ENCODE measurements at places on chromosomes 6 and 20.
A peak's percentile ranks its signal among the peaks of the same experiment; 100 is the strongest.

DNA sequence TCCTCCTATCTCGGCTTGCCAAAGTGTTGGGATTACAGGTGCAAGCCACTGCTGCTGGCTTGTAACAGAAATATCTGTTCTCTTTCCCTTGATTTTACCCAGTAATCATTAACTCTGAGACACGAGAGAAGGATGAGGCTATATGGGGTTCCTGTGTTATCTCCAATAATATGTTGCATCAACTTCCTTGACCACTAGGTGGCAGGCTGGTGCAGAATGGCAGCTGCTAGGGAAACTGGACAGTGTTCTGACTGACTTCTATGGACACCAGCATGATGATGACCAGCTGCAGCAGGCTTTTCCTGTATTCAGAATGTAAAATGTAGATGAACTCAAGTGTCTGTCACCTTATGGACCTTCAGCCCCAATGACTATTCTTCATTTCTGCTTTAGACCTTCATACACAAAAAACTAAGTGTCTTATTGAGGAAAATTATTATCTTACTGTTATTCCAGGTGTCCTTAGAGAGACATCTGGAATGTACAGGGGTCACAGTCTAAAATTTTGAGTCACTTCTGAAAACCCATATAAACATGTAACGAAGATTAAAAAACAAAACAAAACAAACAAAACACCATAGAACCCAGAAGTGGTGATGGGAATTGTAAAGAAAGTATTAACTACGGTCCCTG is 20.4 kb upstream of the CD109 start:
- peak; percentile 80 for DNase-seq

DNA sequence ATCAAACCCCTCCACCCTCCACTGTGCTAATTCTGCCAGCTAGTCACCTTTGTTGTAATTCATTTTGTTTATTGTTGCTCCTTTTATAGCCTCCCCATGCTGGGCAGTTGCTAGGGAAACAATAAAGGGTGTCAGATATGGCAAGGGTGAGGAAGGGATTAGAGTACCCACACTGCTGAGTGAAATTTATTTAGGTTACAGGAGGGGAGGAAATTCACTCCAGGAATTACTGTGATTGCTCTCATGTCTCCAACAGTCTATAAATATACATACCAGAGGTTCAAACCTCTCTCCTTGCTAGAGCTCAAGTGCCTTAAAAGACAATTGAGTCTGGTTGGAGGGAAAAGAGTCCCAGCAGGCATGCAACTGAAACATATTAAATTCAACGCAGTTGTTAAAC is 90.6 kb upstream of the ADGRF1 start:
- DNase-seq: no peak

- no peak for DNase-seq
These were observed 25.0 kb upstream of the SH3BGRL2 start for GRCh38 chr6:79605968-79606764.

- DNase-seq: no peak
These were observed 7.3 kb upstream of the GPR63 start for GRCh38 chr6:96844530-96844929.

DNA sequence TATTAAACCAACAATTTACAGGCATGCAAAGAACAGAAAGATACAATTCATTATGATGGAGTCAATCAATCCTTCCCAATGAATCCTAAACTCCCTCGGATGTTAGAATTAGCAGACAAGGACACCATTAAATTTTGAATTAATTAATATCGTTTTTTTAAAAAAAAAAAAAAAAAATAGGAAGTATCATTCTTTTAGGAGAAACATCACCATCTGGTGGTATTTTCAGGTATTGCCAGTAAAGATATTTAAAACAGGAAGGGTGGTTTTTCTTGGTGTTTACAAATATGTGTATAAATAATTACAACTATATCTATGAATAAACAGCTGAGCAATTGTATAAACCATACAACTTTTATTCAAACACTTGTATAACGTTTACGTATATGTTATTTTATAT is 564.4 kb downstream of the HAO1 start:
- DNase-seq: peak; percentile 3

DNA sequence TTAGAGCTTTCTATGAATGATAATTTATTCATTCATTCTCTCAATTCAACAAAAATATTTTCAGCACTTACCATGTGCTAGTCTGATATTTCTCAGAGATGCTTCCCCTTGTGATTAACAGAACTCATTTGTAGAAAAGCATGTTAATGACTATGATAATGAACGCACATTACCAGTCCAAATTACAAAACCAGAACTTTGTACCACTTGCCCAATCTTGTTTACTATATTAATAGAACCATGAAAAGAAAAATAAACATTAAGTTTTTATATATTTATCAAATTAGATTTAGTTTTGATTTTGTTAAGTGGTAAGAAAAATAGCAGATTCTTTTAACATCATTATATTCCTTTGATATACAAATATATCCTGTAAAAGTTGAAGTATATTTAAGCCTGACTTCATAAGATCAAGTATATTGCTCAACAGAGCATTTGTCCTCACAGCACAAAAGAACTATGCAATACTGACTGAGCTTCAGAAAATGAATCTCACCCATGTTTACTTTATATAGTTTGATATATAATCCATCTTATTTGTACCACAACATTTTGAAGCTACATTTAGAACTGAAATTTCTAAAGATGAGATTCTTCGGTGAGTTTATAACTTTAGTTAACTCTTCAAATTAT is 48.9 kb downstream of the TMEM244 start:
- DNase-seq: no peak

DNA sequence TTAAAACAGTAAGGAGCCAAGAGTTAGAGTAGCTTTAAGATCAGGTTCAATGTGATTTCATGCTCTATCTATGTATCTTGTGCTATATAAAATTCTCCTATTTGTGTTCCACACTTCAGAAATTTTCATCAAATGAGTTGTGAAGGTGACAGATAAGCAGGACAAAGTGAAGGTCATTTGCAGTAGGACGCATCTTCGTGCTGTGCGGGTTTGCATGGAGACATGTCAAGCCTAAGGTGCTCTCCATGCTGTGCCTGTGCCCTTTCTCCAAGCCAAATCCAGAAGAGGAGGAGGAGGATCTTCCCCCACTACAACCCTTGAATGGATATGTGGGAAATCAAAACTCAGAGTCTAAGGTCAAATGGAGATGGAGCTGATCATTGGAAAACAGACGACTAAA is 147.3 kb upstream of the NEDD9 start:
- DNase-seq: no peak

GRCh38 chr6:74780831-74781230 is 425.0 kb downstream of the COL12A1 start:
- no peak for DNase-seq

GRCh38 chr20:58256842-58257241 is 28.4 kb upstream of the ANKRD60 start:
- no peak for DNase-seq

GRCh38 chr20:9203081-9203447 is 134.2 kb downstream of the PLCB4 start:
- DNase-seq: no peak

DNA sequence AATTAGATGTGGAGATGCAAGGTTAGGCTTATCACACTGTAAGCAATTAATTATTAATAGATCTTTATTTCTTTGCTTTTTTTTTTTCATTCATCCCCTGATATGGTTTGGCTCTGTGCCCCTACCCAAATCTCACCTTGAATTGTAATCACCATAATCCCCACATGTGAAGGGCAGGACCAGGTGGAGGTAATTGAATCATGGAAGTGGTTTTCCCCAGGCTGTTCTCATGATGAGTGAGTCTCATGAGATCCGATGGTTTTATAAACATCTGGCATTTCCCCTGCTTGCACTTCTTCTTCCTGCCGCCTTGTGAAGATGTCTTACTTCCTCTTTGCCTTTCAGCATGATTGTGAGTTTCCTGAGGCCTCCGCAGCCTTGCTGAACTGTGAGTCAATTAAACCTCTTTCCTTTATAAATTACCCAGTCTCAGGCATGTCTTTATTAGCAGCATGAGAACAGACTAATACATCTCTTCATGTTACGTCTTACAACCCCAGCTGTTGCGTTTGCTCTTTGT is 333.8 kb downstream of the CDH26 start:
- DNase-seq: no peak

DNA sequence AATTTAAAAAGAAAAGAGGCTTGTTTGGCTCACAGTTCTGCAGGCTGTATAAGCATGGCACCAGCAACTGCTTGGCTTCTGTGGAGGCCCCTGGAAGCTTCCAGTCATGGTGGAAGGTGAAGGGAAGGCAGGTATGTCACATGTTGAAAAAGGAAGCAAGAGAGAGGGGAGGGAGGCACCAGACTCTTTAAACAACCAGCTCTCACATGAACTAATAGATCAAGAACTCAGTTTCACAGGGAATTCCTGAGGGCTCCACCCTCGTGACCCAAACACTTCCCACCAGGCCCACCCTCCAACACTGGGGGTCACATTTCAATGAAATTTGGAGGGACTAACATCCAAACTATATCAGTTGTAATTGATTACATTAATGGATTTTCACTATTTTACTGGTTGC is 127.9 kb upstream of the MLIP start:
- DNase-seq: no peak

GRCh38 chr20:13200767-13201500 is 20.1 kb upstream of the ISM1 start:
- DNase-seq: no peak

- DNase-seq: peak; percentile 38
These were observed 79.0 kb downstream of the NRSN1 start for GRCh38 chr6:24205020-24205492.

DNA sequence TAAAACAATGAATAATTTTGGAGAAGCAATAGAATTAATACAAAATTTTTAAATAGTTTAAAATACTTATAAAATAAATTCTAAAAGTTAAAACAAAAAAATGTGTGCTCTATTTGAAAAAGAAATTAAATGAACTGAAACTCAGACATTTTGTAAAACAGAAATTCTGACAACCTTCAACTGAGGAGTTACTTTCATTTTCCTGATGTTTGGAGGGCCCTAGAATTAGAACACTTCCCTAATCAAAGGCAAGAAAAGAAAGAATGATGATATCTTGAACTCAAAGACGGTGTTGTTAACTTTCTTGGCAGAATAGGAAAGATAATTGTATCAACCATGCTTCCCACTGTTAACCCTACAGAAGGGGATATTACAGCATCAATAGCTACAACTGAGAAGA is 27.9 kb downstream of the SNX14 start:
- no peak for DNase-seq

GRCh38 chr6:137316626-137317025 is 97.4 kb upstream of the IFNGR1 start:
- DNase-seq: peak; percentile 39

DNA sequence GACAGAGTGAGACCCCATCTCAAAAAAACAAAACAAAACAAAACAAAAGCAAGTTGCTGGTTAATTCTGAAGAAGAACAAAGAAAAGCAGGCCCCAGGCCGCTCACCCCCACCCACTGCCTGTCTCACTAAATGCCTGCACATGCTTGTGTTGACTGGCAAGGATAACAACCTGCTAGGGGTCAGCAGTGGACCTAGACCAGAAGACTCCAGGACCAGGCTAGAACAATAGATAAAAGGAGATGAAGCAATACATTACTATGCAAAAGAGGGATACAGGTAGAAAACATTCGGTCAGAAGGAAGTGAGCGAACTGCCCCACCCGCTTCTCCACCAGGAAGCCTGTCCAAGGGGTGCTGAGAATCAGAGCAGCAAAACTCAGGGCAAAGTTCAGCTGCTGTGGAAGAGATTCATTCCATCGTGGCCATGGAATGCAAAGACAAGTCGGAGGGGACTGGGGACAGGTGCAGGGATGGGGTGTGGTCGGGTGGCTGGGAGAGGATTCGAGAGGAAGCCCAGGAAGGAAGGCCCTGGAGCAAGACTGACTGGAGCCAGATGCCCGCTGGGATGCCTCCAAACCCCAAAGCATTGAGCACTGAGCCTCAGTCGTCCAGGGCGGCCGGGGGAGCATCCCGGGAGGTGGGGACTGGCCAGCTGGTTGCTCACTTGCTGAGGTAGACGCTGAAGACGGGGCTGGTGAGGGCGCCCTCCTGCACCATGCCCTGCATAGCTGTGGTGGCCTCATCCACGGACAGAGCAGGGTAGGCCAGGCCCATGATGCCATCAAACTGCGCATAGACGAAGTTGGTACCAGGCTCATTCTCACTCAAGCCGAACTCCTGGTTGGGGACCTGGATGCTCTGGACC is 5.3 kb downstream of the PGC start:
- DNase-seq: no peak

- DNase-seq: no peak
These were observed 216.1 kb downstream of the LMBRD1 start for GRCh38 chr6:69580706-69581105.

Measured in AML-193 (cell line).